ENCODE measurements at places on chromosomes 5 and 9. TPM values are rescaled to one million over a fixed set of nuclear protein-coding genes. Genes with fewer than 3 reads are reported as not detected.

GRCh38 chr9:83707518-83707767 lies 315 bp downstream of the UBQLN1 start:
- DNase-seq = no peak

DNA sequence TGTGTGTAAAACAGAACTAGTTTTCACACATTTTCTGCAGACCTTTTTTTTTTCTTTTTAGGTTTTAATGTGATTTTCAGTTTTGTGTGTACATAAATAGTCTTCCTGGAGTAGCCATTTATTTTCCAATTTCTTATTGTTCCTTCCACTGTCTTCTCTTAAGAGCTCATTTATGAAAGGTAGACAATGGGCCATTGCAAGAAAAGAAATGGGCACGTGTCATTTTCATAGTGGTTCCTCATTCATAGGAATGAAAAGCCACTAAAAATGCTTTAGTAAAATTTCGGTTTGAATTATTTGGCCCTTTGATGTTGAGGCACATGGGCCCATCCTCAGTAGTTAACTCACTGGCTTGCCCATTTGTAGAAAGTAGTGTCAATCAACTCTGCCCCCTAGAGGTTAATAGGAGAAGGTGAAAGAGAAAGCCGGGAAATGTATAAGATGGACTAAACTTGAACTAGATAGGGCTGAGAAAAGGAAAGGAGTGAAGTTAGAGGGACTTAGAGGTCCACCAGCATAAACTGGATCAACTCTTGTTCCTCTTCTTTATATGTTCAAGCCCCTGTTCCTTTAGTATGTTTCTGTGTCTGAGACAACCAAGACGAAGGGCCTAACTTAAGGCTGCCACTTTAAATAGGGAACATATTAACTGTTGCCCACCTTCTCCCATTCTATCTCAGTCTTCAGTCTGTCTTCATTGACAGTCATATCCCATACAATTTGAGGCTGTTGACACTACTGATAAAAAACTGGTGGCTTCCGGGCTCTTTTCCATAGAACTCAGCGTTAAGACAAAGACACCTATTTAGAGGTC lies 72.6 kb downstream of the SMARCA2 start:
- DNase-seq = no peak

GRCh38 chr9:89291741-89292140 lies 19.3 kb upstream of the CKS2 start:
- DNase-seq = no peak

DNA sequence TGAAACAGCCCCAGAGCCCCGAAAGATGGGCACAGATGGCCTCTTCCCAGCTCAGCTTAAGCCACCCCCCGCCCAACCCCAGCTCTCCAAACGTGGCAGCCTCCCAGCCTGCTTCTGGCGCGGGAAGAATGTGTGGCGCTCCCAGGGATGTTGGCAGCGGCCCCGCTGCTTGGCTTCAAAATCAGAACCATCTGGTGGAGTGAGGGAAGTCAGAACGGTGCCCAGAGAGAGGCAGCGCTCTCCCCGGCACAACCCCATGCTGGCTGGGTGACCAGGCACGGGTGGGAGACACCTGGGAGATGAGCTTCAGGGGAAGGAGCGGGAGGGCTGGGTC lies 72.7 kb upstream of the ORM1 start:
- DNase-seq = no peak

GRCh38 chr9:92620845-92621244 lies 49.1 kb downstream of the IPPK start:
- DNase-seq = no peak

GRCh38 chr5:9263656-9264055 lies 282.2 kb downstream of the SEMA5A start:
- no peak for DNase-seq

GRCh38 chr9:15999422-16000339 lies 446.8 kb downstream of the CCDC171 start:
- DNase-seq = no peak

- DNase-seq = no peak
These were observed 34.1 kb upstream of the PAM start for GRCh38 chr5:102720969-102721368.

DNA sequence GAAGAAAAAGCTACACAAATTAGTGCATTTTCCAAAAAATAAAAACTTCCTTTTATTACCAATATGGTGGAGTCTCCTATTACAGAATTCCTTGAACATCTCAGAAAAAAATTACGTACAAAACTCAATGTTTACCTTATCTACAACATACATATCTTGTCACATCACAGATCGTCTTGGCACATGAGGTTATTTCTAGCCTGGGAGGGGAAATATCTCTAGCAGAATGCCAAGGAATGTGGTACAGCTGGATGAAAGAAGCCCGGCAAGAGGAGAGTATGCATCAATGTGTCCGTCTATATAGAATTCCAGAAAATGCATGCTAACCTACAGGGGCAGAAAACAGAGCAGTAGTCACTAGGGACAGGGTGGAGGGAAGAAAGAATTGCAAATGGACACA lies 443.8 kb downstream of the ZSWIM6 start:
- no peak for DNase-seq

GRCh38 chr5:60594715-60595477 lies 105.1 kb downstream of the DEPDC1B start:
- no peak for DNase-seq

GRCh38 chr5:127959152-127959764 lies 124.3 kb upstream of the SLC12A2 start:
- DNase-seq = no peak

DNA sequence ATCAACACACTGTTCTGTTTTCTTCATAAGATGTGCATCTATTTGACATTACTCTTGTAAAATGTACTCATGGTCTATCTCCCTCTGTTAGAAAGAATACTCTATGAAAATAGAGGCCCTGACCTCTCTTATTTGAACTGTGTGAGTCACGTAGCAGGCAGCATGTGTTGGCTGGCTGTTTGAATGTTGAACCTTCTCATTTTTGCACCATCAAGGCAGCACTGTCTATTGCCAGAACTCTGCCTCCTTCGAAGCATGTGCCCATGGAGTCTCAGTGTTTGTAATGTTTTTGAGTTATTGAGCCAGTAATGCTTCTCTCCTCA lies 144.4 kb downstream of the ALDH1A1 start:
- DNase-seq = no peak

DNA sequence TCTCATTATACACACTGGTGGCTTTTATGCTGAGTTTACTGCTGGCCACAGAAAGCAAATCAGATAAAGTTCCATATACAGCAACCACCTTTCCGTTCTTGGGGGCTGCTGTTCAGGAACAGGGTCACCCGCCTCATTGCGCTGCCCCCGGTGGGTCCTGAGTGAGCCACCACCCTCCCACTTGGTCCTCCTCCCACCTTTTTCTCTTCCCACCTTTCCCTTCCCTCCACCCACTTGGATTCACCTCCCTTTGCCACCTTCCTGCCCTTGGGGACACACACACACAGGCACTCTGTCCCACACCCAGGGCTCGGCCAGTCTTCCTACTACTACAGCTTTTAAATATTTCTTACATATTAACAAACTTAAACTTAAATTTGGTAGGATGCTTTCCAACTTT lies 127.6 kb downstream of the WDR70 start:
- DNase-seq = no peak

- no peak for DNase-seq
These were observed 90.4 kb upstream of the KLF9 start for GRCh38 chr9:70504834-70505233.

GRCh38 chr5:57299986-57300385 lies 126.1 kb downstream of the GPBP1 start:
- no peak for DNase-seq

DNA sequence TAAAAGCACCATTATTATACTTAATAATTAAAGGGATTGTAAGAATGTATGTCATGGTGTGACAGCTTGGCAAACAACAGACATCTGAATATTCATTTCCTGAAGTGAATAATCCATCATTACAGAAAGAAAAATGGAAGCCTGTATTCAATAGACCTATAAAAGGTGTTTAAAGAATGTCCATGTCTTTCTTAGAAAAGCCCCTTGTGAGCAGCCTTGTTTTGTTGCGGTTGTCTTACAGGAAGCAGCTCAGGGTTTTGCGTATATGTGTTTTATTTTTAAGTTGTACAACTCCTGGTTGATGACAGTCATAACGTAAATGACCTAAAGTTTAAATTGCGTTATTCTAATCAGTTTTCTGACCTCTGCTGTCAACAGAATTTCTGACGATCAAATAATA lies 53.8 kb downstream of the CAST start:
- no peak for DNase-seq

DNA sequence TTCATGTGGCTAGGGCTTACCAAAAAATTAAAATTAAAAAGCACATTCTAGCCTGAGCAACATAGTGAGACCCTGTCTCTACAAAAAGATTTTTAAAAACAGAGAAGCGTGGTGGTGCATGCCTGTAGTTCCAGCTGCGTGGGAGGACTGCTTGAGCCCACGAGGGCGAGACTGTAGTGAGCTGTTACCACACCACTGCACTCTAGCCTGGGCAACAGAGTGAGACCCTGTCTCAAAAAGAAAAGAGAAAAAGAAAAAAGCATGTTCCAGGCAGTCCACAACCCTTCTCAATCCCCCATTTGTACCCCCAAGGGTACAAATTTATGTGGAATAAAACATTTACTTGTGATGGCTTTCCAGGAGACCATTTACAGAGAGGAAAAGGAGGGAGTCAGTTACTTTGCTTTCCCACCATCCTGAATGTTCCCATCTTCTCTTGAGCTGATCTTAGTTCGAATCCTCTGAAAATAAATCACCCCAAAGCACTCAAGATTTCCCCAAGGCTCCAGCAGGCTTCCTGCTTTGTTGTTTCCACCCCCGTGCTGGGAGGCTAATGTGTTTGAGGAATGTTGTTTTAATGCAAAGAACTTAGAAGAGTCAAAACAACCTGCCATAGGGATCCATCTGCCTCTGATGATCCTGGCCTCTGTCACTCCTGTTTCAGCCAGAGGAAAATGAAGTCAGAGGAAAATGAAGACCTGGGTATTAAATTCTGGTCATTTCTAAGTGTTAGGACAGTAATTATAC lies 384.7 kb downstream of the BNC2 start:
- DNase-seq = no peak

DNA sequence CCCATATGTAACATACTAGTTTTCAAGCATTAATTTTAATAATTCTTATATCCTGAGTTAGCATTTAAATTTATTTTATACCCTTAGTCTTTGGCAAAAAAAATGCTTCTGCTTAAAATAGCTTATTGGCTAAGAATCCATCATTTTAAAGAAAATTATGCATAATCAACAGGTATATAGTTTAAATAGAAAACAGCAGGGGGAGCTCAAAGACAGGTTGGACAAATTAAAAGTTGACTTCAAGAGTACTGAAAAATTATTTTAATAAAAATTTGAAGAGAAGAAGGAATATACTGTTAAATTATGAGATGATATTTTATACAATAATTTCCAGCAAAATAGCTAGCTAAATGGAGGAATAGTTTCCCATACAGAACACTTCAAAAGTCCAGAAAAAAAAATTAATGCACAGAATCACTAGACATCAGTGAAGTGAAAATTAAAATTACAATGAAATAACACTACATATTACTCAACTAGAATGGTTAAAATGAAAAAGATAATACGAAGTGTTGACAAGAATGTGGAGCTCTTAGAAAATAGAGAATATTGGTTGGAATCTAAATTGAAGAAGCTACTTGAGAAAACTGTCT lies 387.1 kb downstream of the PDE4D start:
- no peak for DNase-seq

DNA sequence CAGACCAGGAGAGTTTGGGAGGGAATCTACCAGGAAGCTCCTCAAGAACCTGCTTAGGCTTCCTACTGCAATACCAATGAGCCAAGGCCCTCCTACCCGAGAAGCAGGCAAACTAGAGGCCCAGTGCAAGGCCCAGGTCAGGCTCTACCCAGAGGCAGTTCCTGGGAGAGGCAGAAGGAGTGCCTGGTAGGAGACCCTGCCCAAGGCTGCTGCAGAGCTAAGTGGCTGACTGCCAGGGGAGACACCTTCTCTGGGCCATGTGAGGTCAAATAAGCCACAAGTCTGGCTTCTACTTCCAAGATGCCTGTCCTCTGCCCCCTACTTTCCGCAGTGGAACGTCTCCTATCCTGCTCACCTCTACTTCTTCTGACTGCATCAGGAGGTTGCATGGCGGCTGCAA lies 17.8 kb downstream of the ACSL6 start:
- no peak for DNase-seq

GRCh38 chr5:136174021-136174659 lies 18.8 kb downstream of the SMIM32 start:
- DNase-seq = no peak

GRCh38 chr9:129523943-129524581 lies 96.8 kb downstream of the C9orf50 start:
- no peak for DNase-seq

DNA sequence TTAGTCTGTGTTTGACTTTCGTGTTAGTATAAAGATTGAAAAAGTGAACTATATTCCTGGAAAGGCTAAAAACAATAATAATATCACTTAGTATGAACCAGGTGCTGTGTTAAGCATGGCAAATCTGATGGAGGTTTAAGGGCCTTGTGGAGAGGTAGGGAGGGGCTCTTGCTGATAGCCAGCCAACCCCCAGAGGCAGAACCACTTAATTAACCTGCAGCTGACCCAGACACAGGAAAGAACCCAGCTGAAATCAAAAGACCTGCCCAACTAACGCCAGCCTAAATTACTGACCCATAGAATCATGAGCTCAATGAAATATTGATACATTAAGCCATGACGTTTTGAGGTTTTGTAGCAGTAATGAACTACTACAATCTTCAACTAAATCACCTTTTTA lies 28.3 kb upstream of the TAF1L start:
- no peak for DNase-seq

DNA sequence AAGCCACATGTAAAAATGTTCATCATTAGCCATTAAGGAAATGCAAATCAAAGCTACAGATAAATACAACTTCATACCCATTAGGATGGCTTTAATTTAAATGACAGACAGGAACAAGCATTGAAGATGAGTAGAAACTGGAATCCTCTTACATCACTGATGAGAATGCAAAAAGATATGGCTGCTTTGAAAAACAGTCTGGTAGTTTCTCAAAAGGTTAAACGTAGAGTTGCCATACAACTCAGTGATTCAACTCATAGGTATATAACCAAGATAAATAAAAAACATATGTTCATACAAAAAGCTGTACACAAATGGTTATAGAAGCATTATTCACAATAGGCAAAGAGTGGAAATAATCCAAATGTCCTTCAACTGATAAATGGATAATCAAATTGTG lies 228.8 kb upstream of the ZNF462 start:
- no peak for DNase-seq

The ABO gene
- 0.69 TPM for total RNA-seq

The C9orf153 gene
- not detected for total RNA-seq

The BNIP1 gene
- 17.4 TPM for total RNA-seq

The KIF27 gene
- 4.0 TPM for total RNA-seq

The PRSS3 gene
- total RNA-seq = 1.3 TPM

The MEGF10 gene
- total RNA-seq = not detected

The TMEM8B gene
- 1.8 TPM for total RNA-seq

The GALNT12 gene
- total RNA-seq = 4.1 TPM

The IFNA21 gene
- not detected for total RNA-seq

The CORO2A gene
- 0.95 TPM for total RNA-seq

The GNA14 gene
- total RNA-seq = not detected

The LPAR1 gene
- 0.21 TPM for total RNA-seq

The BSPRY gene
- total RNA-seq = 5.0 TPM

The PCDHA4 gene
- not detected for total RNA-seq
